Tibial nerve (tissue), 4 donors: ENCODE measurements at places on chromosomes 6 and 20. TPM values are rescaled to one million over a fixed set of nuclear protein-coding genes. Genes with fewer than 3 reads are reported as not detected.

NT5E gene
- 27.6 TPM for total RNA-seq

PDE7B gene
- 12.9 TPM for total RNA-seq

PACSIN1 gene
- 0.42 TPM for total RNA-seq

CCN6 gene
- total RNA-seq = not detected
